Psoas muscle (tissue), 8 donors: ENCODE measurements at places on chromosomes 11 and 22. TPM values are rescaled to one million over a fixed set of nuclear protein-coding genes. Genes with fewer than 3 reads are reported as not detected.

GRCh38 chr11:81967242-81967641 lies 766.4 kb downstream of the FAM181B start:
- no peak for DNase-seq

- no peak for DNase-seq
Measured at GRCh38 chr11:110645253-110645652, 67.0 kb downstream of the ARHGAP20 start.

- DNase-seq, result peak; percentile 71
Measured at GRCh38 chr22:19430890-19431541, 517 bp downstream of the HIRA start.

DNA sequence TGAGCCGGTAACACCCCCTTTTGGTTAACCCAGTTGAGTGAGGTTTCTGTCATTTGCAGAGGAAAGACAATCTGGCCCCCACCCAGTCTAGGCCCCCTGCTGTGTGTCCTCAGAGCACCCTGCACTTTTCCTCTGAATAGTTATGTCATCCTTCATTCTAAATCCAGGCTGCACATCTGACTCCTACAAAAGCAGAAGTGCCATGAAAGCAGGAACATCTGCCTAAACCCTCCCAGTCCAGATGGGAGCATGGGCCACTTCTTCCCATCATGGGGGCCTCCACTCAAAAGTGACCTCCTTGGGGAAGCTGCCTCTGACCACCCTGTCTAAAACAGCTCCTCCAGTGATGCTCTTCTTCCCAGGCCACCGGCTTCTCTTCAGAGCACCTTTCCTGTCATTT lies 53.7 kb upstream of the HMGXB4 start:
- no peak for DNase-seq

GRCh38 chr11:65432686-65433582 lies 10.3 kb downstream of the NEAT1 start:
- DNase-seq, result no peak

GRCh38 chr11:21810650-21811049 lies 382.2 kb upstream of the ANO5 start:
- no peak for DNase-seq

- peak; percentile 77 for DNase-seq
Measured at GRCh38 chr22:44659140-44659539, 42.9 kb upstream of the PRR5 start.

PPME1 gene
- polyA plus RNA-seq, result 28.3 TPM

GRCh38 chr22:38751422-38752346 lies 4.1 kb downstream of the SUN2 start:
- peak; percentile 80 for DNase-seq

GRCh38 chr11:59754494-59754858 lies 700 bp upstream of the STX3 start:
- no peak for DNase-seq

DNA sequence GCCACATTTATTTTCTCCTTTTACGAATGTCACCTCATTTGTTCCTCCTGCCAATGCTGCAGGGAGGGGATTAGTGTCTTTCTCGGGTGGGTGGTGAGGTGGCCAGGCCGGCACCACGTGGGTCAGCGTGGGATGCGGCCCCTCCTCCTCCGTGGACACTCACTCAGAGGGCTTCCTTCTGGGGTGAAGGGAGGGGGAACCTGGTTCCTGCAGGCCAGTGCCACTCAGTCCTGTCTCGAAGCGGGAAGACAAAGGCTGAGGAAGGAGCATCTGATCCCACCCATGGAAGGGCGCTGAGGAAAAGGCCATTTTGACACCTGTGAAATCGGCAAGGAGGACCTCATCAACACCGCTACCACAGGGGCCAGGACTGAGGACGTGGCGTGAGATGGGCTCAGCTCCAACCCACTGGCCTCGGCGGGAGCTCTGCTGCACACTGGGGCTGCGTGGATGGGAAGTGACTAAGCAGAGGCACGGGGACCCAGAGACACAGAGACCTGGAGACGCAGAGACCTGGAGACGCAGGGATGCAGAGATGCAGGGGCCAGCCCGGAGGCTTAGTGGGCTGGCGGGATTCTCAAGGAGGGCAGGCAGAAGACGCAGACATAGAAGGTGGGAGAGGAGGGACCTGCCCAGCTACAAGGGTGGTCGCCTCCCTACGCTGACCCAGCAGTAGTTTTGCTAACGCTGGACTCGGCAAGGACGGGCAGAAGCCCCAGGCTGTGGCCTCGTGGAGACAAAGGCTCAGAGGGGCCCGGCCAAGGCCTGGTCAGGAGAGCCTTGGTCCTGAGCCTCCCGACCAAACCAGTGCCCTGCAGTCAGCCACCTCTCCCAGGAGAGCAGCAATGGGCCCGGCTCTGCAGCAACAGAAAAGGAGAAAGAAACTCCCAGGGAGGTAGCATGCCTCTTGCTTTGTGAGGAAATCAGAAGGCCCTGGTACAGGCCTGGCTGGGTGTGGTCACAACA lies 1071.2 kb downstream of the BRD1 start:
- no peak for DNase-seq

ELFN2 gene
- polyA plus RNA-seq, result 0.01 TPM

TYMP gene
- polyA plus RNA-seq, result 7.0 TPM

DNA sequence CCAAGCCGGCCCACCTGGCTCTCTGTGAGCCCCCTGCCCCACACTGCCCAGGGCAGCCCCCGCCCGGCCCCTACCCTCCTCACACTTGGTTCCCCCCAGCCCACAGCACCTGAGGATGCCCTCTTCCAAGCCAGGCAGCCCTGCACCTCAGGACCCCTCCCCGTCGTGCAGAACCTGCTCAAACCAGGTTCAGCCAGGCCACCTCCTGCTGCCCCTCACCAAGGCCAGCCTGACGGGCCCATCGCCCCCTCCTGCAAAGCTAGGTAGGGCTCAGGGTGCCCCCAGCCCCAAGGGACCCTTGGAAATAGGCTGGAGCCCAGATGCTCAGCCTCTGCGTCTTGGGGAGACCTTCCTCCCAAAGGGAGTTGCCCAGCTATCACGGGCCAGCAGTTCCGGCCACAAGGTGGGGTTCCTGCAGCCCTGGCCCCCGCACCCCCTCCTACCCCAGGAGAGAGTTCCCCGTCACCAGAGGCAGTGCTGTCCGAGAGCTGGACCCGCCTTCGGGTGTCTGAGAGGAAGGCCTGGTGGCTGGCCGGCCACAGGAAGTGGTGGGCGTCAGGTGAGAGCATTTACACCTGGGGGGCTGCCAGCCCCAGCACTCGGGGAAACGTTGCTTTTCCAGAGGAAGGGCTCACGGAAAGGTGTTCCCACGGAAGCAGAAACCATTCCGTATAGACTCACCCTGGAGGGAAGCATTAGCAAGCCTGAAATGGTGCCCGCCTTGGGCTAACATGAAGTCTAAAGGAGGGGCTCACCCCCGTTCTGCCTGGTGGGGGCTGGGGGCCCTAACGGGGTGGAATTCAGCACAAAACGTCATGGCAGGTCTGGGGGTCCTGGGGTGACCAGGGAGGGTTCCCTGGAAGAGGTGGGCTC lies 3.2 kb upstream of the SYT8 start:
- DNase-seq, result no peak

DNA sequence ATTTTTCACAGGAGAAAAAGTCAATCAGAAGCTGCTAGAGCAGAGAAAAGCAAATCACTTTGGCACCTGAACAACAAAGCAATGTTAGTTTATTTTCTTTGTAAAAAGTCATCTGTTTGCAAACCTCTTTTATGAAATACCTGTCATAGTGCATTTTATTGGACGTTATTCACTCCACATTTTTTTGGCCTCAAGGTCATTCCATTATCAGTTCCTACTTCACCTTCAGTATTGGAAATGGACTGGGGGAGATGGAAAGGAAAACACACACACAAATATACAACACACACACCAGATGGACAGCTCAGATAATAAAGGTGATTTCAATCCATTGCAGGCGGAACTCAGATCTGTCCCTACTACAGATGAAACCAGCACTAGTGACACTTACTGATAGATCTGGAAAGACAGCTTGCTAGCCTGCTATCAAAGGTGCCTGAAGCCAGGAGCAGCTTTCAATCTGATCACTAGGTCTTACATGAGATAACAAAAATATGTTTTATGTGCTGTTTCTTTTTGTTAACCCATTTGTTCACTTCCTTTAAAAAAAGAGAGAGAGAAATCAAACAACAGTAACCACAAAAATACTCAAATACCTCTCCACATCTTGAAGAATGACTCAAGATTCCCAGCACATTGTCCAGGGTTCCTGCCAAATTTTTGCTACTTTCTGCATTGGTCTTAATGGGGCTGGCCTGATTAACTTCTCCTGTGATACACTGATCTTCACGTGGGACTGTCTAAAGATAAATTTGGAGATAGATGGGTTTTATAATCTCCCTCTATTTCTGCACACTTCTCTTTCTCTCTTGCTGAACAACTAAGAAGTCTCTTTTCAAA lies 844.3 kb upstream of the TENM4 start:
- DNase-seq, result no peak

GRCh38 chr22:29917052-29917902 lies 34.3 kb downstream of the MTMR3 start:
- DNase-seq, result peak; percentile 69

RFPL3 gene
- polyA plus RNA-seq, result not detected

DNA sequence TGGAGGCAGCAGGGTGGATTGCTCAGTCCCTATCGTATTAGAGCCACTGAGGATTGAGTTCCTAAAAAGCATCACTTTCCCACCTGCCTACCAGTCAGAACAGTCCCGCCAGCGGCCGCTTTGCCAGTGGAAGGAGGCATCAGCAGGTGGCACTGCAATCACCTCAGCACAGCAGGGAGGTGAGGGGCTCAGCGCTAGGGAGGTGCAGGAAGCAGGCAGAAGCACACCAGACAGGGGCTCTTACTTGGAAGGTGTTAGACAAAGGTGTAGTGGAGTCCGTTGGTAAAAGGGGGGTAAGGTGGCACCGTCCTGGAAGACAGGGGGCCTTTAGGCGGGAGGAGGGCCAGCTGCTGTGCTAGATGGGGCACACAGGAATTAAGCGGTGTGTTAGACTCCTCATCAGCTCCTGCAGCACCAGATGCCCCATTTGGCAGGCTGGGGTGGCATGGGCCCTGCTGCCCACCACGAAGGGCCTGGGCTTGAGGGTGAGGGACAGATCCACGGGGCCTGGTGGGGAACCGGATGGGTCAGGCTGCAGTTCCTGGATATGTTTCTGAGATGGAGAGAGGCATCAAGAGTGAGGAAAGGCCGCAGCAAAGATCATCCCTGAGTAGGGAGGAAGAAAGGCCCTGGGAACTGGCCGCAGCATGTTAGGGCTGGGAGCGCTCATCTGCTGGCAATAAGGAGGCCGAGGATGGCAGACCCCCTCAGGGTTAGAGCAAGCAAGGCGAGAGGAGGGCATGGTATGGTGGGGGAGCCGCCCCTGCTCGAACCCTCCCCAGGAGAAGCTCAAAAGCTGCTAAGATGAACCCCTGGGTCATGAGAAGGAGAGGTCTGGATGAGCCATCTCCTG lies 42.5 kb downstream of the C11orf58 start:
- DNase-seq, result no peak

SAA2 gene
- 2.6 TPM for polyA plus RNA-seq

OR52I1 gene
- polyA plus RNA-seq, result not detected

TNNI2 gene
- 6,537 TPM for polyA plus RNA-seq

DNA sequence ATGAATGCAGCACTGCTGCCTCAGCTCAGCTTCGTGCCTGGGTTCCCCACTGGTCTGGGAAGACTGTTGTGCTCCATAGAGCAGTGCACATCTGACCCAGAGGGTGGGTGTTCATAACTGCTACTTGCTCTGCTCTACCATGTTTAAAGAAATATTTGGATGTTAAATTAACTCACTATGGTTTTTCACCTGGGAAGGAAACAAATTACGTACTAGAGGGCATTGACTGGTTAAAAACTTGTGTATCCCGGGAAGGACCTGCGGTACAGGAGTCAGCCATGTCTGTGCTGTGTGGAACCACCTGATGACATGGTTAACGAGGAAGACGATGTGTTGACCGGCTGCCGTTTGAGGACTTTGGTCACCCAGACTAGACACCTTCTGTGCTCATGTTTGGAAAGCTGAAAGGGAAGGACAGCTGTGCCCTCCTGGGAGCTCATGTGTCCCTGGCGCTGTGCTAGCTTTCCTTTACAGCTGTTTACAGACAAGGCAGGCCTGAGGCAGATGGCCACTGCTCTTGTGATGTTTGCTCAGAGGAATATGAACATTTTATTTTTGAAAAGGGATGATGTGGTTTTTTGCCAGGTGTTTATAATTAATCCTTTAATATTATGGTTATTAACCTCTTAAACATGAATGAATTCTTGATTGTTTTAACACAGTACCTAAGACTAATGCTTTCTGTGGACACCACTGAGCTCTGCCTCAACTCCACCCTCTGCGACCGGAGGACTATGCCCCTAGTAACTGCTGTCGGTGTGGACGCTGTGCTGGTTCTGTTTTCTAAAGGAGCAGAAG lies 14.3 kb upstream of the AIFM3 start:
- no peak for DNase-seq

- DNase-seq, result peak; percentile 84
Measured at GRCh38 chr11:61688365-61689163, 8.4 kb downstream of the DAGLA start.

- DNase-seq, result no peak
Measured at GRCh38 chr11:95688501-95689222, 100.9 kb downstream of the FAM76B start.

DNA sequence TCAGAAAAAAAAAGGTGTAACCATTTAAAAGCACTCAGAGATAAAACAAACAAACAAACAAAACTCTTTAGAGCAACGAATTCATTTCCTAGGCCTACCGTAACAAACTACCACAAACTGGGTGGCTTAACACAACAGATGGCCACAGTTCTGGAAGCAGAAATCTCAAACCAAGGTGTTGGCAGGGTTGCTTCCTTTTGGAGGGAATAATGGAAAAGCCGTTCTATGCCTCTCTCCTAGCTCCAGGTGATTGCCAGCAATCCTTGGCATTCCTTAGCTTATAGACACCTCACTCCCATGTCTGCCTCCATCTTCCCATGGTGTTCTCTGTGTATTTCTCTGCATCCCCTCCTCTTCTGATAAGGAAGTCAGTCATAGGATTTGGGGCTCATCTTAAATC lies 200.4 kb downstream of the RAB38 start:
- no peak for DNase-seq

PKDREJ gene
- not detected for polyA plus RNA-seq

CARD18 gene
- polyA plus RNA-seq, result not detected

PGM2L1 gene
- 2.8 TPM for polyA plus RNA-seq

SPDYC gene
- not detected for polyA plus RNA-seq

DNA sequence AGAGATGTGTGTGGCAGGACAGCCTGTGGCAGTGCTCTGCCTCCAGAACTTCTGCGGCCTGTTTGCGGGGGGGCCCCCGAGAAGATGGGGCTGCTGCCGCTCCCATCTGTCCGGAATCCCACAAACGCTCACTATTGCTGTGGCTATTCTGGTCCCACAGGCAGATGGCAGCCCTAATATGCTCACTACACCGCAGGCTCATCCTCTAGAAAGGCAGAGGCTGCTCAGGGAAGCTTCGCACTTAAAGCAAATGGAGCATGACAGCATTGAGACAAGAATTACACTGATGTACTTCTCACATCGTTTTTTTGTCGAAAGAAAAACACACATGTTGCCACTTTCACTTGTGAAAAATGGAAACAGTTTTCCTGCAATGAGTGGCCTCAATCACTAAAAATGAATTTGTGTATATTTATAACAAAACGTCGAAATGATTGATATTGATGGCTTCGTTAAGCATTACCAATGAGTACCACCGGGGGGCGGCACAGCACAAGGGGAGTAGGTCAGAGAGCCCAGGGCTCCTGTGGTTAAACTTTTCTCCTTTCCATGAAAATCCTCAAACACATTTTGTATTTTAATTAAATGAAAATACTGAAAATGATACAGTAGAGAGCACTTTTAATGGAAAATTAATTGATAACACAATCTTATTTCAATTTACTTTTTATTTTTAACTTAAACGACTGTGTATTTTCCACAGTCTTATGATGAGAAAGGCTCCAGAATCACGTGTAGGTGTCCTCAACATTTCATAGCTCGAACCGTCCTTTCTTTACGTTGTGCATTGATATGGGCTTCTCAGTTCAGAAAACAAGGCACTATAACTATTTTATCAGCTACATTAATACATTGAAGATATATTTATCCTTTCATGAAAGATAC lies 69.1 kb downstream of the CTTN start:
- DNase-seq, result peak; percentile 72
